Stimulated activated CD4-positive, alpha-beta T cell treated with anti-CD3 and anti-CD28 coated beads, Interleukin-15, amount 100 ng/mL, for 1 hour (primary cell): ENCODE measurements at places on chromosomes 11 and 22.

DNA sequence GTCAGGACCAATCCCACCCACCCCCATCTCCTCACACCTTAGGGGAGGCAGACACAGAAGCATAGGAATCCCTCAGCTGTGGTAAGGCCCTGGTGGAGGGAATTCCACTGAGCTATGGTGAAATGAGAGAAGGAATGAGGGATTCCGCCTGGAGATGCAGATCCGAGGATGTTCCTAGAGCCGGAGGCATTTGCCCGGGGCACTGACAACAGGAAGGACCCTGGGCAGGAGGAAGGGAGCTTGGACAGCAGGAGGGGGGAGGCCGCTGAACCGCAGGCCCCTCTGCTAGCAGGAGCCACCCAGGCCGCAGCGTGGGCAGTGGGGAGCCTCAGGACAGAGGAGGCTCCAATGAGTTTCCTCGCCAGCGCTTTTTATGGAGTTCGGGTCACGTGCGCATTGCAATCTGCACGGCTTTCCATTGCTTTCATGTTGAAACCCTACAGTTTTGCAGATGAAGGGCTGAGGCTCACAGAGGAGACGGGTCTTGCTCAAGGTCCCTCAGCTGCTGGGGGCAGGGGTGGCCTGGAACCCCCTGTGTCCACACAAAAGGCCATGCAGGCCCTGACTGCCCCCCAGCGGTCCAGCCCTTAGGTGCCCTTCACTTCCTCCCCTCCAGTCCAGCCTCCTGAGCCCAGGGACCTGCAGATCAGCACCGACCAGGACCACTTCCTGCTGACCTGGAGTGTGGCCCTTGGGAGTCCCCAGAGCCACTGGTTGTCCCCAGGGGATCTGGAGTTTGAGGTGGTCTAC lies 15.5 kb downstream of the CSF2RB start:
- DNase-seq: no peak

GRCh38 chr11:19817265-19817851 lies 104.7 kb downstream of the NAV2 start:
- DNase-seq: no peak

DNA sequence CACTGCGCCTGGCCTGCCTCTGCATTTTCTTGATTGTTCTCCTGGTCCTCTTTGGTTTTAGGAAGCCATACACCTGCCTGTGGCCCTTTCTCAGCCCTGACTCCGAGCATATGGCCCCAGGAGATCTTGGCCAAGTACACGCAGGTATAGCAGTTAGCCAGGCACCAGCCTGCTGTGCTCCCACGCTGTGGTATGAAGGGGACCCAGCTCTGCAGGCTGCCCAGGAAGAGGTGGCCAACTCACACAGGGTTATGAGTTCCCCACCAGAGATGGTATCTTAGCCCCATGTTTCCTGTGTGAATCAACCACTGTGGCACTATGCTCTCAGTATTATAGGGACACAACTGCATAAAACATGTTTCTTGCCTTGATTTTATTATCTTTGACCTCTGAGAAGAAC lies 31.1 kb downstream of the SGSM3 start:
- peak; percentile 23 for DNase-seq

GRCh38 chr11:77418971-77419597 lies 54.8 kb downstream of the PAK1 start:
- no peak for DNase-seq

- DNase-seq: no peak
Observed at GRCh38 chr22:50444663-50445062, 30.2 kb downstream of the SBF1 start.

GRCh38 chr22:22599248-22599647 lies 40.2 kb upstream of the PRAME start:
- DNase-seq: no peak

- no peak for DNase-seq
Observed at GRCh38 chr11:26245046-26245445, 86.9 kb upstream of the ANO3 start.

DNA sequence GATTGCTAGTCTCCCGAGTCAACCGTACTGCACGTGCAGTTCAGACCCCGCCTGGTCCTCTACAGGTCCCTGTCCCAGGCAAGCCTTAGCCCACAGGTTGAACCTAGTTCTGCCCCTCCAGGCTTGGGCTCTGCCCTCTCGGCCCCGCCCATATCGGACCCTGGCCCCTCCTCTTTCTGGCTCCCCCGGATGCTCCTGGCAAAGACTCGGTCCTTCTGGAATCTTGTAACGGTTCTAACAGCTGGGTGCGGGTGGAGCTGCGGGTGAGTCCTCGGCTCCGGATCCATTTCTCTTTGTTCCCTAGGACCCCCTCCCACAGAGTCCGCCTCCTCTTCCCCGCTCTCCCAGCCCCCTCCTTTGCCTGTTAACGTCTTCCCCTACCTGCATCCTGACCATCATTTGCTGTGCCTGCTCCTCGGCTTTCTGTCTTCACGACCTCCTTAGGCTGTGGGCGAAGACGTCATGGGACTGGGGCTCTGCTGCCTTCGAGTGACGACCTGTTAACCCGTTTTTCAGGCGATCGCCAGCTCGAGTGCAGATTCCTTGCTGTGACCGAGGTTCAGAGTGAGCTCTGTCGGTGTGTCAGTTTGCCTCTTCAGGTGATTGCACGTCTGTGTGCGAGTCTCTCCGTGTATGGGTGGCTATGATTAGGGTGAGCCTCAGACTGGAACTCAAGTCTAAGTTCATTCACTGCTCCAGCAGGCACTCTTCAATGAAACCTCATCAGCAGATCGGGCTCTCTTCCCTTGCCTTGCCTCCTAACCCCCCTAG lies at the start of gene DNHD1:
TSS of gene DNHD1 (plus strand) at position 212 of the 771 bp plus-strand sequence. CDS start 936 bp downstream, outside the sequence.
- DNase-seq: no peak

- no peak for DNase-seq
Observed at GRCh38 chr22:46361826-46362202, 26.3 kb downstream of the TRMU start.

DNA sequence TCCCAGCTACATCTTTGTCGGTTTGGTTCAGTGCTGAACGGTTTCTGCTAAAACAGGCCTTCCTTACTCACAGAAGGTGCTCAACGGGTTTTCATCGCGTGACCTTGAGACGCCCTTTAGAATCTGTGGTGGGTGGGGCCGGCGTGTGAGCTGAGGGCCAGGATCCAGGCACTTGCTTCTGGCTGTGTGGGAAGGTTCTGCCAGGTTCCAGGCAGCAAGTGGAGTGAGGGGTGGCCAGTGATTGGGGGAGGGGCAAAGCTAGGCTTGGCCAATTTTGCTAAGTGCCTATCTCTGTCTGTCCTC lies 35.2 kb downstream of the KCNJ4 start:
- no peak for DNase-seq
